ENCODE measurements at places on chromosomes 5 and 9.

DNA sequence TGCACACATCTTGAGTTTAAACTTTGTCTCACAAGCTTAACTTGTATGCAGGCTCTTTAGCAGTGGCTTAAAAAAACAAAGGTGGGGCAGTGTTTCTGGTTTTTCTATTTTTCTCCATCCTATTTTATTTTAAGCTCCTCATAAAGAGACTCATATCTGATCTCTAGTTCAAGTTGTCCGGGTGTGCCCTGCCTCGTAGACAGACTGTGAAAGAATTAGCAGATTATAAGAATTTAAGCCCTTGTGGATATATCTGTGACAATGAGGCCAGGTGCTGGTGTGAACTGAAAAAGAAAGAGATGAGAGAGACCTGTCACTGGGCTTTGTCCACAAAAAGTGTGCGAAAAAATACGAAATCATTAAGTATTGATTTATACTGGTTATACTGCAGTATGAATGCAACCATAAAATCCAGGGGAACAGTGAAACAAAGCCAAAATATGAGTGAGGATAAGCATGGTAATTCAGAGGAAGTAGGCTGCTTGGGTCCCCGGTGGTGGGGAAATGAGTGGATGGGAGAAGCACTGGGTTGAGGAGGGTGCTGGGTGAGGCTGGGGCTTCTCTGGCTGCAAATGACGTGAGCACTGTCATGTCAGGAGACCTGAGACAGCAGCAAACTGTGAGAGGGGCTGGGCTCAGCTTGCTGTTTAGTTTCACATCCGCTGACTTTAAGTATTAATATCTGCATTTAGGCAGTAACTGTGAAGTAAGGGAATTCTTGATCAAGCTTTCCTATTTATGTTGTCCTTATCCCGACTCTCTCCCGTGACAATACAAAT lies 179.7 kb upstream of the ANKRD55 start:
- DNase-seq = peak; percentile 69

GRCh38 chr9:128911529-128912035 lies 9.2 kb upstream of the PHYHD1 start:
- DNase-seq = no peak

GRCh38 chr5:135750506-135750905 lies 84.0 kb upstream of the SLC25A48 start:
- no peak for DNase-seq

- no peak for DNase-seq
Observed at GRCh38 chr9:134355561-134356279, 29.5 kb downstream of the RXRA start.

- no peak for DNase-seq
Observed at GRCh38 chr9:130998597-130999244, 10.3 kb upstream of the LAMC3 start.

DNA sequence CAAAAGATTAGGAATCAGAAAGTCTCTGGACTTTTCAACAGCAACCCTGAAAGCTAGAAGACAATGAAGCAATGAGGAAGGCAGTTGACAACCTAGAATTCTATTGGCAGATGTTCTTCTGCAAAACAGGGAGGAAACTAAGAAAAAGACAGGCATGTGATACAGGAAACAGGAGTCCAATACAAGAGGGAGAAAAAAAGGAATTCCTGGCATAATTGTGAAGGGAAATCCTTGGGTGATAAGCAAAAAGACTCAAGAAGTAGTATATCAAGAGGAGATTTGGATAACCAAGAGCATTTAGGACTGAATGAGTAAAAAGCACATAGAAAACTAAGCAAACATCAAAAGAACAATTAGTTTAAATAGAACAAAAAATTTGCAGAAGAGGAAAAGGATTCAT lies 58.6 kb downstream of the LPAR1 start:
- no peak for DNase-seq

DNA sequence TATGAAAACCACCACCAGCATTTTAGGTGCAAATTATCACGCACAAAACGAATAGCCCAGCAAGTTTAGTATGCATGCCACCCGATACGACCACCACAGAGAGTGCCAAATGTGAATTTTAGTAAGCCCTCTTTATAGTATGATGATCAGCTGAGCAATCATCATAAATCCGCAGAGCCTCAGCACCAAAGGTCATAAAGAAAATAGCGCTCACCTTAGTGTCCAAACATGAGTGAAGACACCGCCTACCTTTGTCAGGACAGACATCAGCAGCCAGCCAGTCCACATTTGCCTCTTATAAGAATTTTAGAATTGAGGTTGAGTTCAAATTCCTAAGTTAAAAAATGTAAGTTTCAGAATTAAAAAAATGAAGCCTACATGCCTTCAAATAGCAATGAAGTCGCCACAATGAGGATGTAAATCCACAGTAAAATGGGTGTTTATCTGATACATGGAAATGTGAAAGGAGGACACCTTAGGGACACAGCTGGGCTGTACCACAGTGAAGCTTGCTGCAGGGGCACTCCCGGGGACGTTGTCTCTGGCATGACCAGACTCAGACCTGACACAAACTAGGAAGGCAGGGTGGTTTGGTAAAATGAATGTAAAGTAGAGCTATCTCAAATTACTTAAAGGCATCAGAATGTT lies 149.0 kb downstream of the AUH start:
- DNase-seq = no peak

Measured in globus pallidus (tissue), 1 donor.